ENCODE measurements at places on chromosomes 2 and 18.

- DNase-seq = no peak
These were observed 891 bp upstream of the NR4A2 start for GRCh38 chr2:156333274-156333950.

DNA sequence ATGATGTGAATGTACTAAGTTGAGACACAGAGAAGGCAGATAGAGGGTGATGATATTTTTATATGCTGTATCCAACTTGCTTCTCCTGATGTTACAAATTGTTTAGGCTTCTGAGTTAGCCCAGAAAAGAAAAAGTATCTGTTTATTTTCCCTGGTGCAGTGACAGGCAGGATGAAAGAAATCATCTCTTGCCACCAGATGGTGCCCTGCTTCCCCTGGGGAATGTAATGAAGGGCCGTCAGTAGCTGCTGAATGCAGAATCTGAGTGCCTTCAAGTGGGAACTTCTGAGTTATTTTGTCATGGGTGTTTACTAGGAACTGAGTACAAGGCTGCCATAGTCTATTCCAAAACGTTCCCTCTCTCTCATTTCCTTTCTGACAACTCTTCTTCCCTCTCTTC, 525.6 kb downstream of the MBD2 start:
- DNase-seq = no peak

- DNase-seq = no peak
These were observed 155.4 kb upstream of the FSIP2 start for GRCh38 chr2:185583058-185583816.

- no peak for DNase-seq
These were observed 52.0 kb upstream of the TRIM43 start for GRCh38 chr2:95539836-95540235.

DNA sequence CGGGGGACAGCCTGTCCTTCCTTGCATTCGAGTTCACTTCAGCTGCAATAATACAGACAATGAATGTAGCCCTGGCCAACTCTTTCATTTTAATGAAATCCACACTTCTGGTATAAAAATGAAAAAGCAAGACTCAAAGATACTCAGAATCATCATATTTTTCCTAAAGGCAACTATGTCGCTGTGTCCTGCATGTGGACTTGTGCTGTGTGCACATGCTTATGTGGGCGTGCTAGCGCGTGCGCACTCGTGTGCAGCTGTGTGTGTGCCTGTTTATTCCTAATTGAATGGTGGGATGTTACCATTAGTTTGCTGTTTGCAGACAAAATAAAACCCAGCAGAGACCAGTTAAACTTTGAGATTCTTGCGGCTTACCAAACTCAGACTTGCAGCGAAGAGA, 49.6 kb downstream of the SMIM21 start:
- DNase-seq = no peak

- no peak for DNase-seq
These were observed 16.2 kb upstream of the BBS5 start for GRCh38 chr2:169462896-169463695.

GRCh38 chr2:169002161-169002738, 28.9 kb downstream of the ABCB11 start:
- no peak for DNase-seq

DNA sequence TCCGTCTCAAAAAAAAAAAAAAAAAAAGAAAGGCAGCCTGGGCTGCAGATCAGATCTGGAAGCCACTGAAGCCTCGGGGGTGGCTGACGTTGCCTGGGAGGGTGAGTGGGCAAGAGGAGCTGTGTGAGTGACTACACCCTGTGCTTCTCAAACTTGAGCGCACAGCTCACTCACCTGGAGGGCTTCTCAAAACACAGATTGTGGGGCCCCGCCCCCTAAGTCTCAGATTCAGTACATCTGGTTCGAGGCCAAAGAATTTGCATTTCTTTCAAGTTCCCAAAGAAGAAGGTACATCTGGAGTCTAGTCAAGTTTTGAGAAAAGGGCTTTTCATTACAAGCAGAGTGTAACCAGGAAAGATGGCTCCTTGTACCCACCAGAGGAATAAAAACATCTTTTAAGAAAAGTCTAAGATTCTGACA, 97.7 kb upstream of the CAB39 start:
- no peak for DNase-seq

GRCh38 chr2:30620102-30620501, 173.1 kb downstream of the LCLAT1 start:
- no peak for DNase-seq

GRCh38 chr2:222039821-222040220, 259.0 kb downstream of the PAX3 start:
- no peak for DNase-seq

DNA sequence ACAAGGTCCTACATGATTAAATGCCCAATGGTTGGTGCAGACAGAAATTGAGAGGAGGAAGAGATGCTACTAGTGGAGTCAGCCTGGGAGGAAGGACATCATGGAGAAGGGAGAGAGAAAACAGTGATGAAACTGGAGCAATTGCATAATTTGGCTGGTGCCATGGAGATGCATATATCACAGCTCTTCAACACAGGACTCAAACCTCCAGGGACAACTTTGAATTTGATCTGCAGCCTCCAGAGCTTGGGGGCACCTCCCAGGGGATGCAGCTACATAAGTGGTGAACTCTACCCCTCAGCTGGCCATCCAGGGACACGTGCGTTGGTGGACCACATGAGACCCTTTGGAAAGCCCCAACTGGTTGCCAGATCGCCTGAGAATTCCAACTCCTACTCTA, 80.4 kb downstream of the CTAGE1 start:
- no peak for DNase-seq

GRCh38 chr2:42314892-42315468, 46.0 kb downstream of the COX7A2L start:
- no peak for DNase-seq

- DNase-seq = no peak
These were observed 230.2 kb upstream of the TNP1 start for GRCh38 chr2:217090024-217090473.

- DNase-seq = no peak
These were observed 54.5 kb upstream of the ACMSD start for GRCh38 chr2:134783912-134784311.

GRCh38 chr2:42771546-42772153, 7.7 kb upstream of the OXER1 start:
- DNase-seq = no peak

GRCh38 chr2:85524336-85524908, 14.5 kb upstream of the MAT2A start:
- DNase-seq = no peak

GRCh38 chr2:174597009-174597344, 627 bp downstream of the WIPF1 start:
- DNase-seq = no peak

GRCh38 chr2:159462961-159463360, 153.4 kb downstream of the BAZ2B start:
- DNase-seq = no peak

- no peak for DNase-seq
These were observed 66.4 kb downstream of the CDH7 start for GRCh38 chr18:65817178-65817577.

DNA sequence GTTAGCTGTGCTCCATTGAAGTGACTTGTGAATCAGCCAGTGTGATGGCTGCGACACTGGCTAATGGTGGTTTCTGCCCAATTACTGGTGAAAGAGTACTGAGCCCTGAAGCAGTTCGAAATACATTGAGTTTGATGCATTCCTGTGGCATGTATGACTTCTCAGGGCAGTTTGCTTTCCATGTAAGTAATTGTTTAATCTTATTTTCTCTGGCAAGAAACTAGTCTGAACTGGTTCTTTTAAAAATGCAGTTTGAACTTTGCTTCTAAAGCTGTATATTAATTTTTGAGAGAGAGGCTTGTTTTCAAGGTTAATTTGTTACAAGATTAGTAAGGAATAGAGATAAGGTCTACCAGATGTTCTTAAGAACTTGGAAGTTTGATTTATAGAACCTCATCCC, 46.7 kb downstream of the GLS start:
- no peak for DNase-seq

Data from CD4-positive, alpha-beta T cell treated with Interleukin-6 at 100 ng/mL for 8 hours (primary cell).